Activated naive CD8-positive, alpha-beta T cell treated with anti-CD3 and anti-CD28 coated beads, Interleukin-2, amount 10 ng/mL, durations not matched to agents 7 days and 5 days (primary cell): ENCODE measurements at places on chromosomes 1 and 21.

DNA sequence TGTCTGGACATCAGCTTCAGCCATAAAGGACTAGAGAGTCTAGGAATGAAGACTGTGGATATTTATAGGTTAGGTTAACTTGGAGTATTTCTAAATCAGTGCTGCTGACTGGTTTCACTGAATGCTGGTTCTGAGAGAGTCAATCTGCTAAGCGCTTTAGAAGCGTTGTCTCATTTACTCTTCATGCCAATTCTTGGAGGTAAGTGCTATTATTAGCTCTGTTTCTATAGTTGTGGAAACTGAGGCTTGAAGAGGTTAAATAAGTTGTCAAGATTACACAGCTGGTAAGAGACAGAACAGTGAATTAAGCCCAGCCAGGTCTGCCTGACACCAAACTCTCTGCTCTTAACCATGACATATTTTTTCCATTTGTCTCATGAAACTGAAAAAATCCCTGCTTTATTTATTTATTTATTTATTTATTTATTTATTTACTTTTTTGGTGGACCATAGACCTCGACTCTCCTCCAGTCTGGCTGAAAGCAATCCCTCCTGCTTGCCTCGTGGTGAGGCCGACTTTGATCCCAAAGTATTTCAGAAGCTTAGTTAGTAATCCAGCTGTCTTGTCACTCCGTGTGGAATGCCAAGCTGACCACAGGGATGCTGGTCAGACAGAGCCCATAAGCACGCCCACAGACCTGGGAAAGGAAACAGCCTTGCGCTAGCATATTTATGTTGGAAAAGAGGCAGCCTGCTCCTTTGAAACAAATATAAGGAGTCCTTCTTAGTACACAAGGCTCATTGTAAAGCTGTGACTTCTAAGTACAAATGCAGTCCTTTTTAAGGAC, 16.9 kb downstream of the NTMT2 start:
- H3K27me3 ChIP-seq: peaks cover 2% of the 10 kb centered on the region
- H3K4me3 ChIP-seq: no peak overlapping the region
- H3K27ac ChIP-seq: no peak overlapping the region
- peaks cover 2% of the 10 kb centered on the region for H3K4me1 ChIP-seq

DNA sequence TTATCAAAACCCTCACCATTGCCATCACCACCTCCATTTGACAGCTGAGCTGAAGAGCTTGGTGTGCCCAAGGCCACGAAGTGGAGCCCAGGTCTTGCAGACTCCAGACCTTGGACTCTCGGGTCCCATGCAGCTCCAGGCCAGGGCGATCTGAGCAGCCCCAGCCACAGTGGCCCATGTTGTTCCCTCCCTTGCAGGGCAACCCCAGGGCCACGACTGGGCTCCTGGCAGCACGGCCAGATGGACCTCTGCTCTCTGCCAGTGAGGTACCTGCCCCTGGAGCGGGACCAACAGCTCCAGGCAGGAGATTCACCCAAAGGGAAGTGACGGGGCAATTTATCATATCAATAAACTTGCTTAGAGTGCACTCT, 182.7 kb upstream of the VAMP3 start:
- no peak overlapping the region for H3K4me3 ChIP-seq
- no peaks in the 10 kb centered on the region for H3K27me3 ChIP-seq
- peak; percentile 6 for DNase-seq
- no peaks in the 10 kb centered on the region for H3K4me1 ChIP-seq
- H3K27ac ChIP-seq: no peak overlapping the region

DNA sequence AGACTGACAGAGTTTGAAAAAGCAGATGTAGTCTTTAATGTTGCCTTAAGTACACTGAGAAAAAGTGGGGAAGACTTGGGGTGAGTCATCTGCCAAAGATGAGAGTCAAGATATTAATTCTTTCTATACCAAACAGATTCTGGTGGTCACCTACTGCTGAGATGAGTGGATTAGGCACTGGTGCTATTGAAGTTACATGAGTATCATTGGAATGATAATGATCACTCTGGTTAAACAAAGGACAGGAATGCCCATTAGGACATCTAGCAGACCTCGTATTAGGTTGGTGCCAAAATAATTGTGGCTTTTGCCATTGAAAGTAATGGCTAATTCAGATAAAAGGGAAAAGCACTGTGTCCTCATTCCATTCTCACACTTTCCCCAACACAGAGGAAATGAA, 1588.9 kb downstream of the KCNT2 start:
- H3K27me3 ChIP-seq: no peaks in the 10 kb centered on the region
- H3K27ac ChIP-seq: no peak overlapping the region
- no peak for DNase-seq

DNA sequence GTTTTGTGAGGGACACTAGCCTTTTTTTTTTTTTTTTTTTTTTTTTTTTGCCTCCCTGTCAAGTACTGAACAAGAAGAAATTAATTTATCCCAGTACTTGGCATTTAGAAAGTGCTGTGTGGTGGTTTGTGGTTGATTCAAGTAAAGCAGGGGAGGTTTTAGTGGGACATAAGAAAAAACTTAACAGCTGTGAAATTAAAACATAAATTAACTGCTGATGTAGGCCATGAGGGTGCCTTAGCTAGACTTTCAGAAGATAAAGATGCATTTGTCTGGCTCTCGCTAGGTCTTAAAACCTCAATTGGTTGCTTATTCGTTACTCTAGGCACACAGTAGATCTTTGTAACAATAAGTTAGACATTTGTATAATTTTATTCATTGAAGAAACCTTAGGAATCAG, 52.3 kb downstream of the SPATA46 start:
- no peak for DNase-seq
- no peak overlapping the region for H3K4me3 ChIP-seq
- H3K27ac ChIP-seq: no peak overlapping the region

GRCh38 chr1:8022395-8023286, 3.5 kb downstream of the ERRFI1 start:
- no peak overlapping the region for H3K27ac ChIP-seq
- H3K4me3 ChIP-seq: no peak overlapping the region
- peaks cover 55% of the 10 kb centered on the region for H3K27me3 ChIP-seq
- peaks cover 9% of the 10 kb centered on the region for H3K4me1 ChIP-seq
- DNase-seq: no peak
- H3K36me3 ChIP-seq: peaks cover 5% of the 10 kb centered on the region

DNA sequence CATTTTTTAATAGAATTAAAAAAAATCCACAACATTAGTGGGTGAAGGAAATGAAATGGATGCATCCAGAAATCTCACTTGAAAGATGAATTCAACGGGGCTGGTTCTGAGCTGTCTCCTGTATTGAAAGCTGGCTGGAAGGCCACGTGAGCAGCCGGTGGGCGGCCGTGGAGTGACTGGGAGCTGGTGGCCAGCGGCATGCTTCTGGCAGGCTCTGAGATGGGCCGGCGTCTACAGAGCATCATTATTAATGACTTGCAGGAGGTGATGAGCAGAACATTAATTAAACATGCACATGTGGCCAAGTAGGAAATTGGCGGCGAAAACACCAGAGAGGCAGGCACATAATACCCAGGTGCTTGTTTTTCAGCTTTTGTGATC, 115.6 kb upstream of the LMO4 start:
- H3K4me1 ChIP-seq: no peaks in the 10 kb centered on the region
- H3K27ac ChIP-seq: no peak overlapping the region
